ENCODE measurements at places on chromosomes 7 and 10. TPM values are rescaled to one million over a fixed set of nuclear protein-coding genes. Genes with fewer than 3 reads are reported as not detected.

Gene PRPS1L1
- not detected for polyA plus RNA-seq

Gene SLC25A13
- polyA plus RNA-seq, result 41.6 TPM

DNA sequence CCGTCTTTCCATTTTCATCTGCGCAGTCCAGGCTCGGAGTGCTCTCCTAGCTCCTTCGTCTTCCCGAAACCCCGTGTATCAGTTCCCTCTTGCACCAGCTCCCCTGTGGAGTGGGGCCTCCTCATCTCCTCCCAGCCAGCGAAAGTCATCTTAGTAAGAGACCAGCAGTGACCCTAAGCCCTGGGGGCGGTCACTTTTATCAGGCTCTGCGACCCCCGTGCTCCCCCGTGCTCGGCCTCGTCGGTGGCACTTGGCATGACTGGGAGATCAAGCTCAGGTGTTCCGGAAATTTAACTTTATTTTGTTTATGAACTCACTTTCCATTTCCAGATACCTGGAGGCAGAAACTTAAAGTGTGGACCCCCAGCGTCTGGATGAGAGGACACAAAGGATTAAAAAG, 574 bp upstream of the ECHDC3 start:
- no peak for DNase-seq

DNA sequence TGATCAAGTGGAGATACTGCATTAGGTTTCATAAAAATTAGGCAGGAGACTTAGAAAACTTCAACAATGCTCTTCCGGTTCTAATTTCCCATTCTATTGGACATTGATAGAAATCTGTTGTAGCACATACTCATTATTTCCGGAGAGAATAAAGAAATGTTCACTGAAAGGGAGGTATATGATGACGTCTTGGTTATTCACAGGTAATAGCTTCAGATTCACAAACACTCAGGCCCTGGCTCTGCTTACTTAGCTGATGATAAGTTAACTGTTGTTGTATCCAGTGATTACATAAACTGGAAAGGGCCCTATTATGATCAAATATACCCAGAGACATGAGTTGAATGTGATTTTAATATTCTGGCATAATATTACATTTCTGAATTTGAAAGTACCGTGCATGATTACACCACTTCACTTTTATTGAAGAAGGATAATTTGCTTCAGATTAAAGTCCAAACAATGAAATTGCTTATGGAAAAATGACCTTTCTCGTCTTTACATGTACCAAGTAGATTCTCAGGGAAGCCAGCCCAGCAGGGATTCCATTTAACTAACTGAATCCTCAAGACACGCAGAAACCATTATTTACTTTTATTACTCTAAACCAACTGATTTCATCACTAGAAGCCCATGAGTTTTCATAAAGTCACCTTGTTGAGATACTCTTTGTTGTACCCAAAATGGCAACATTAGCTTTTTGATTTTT, 288.0 kb upstream of the PITRM1 start:
- no peak for DNase-seq

DNA sequence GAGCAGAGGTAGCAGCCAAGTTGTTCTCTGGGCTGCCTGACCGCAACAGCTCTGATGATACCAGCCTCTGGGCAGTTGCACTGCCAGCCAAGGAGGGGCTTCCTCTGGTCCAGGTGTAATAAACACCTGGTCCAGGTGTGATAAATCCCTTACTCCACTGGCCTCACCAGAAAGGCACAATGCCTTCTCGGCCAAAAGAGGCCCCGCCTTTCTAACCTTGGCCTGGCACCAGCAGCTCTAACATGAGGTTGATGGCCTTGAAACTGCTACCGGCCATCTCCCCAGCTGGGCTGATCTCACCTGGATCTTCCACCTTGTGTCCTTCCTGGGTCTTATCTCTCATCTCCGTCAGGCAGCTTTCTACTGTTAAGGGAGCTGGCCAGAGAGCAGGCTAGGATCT, 45.5 kb upstream of the PDZD8 start:
- no peak for DNase-seq
